ENCODE measurements at places on chromosomes 13 and 19.

DNA sequence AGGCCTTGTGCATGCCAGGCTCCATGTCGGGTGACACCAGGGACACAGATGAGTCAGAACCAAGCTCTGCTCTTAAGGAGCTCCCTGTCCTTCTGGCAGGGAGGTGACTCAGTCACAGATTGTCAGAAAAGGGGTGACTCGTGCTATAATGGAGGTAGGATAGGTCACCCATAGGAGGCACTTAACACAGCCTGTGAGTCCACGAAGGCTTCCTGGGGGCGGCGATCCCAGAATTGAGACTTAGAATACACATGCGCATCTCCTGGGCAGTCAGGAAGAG is 19.6 kb downstream of the FUZ start:
- no peak for DNase-seq

DNA sequence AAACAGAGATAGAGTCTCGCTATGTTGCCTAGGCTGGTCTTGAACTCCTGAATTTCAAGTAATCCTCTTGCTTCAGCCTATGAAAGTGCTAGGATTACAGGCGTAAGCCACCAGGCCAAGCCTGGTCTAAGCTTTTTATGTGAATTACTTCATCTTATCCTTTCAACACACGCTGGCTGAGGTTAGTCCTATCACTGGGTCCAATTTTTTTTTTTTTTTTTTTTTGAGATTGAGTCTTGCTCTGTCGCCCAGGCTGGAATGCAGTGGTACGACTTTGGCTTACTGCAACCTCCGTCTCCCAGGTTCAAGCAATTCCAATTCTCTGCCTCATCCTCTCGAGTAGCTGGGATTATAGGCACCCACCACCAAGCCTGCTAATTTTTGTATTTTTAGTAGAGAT is 10.4 kb downstream of the MYO1F start:
- DNase-seq: no peak

GRCh38 chr13:27920677-27921420 is 1.0 kb downstream of the PDX1 start:
- DNase-seq: no peak

DNA sequence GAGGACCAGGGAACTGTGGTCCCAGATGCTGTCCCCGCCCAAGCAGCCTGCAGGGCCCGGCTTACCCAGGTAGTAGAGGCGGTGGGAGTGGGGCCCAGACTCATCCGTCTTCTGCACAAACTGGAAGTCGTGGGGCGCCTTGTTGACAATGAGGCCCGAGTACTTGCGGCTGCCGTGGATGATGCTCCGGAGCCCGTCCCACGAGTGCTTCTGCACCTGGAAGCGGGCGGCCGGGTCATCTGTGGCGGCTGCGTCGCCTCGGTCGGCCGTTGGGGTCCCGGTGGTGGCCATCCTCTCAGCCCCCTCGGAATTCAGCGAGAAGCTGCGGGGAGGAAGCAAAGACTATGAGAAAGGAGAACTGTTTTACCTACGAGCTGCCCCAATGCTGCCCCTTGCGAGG is 9.6 kb downstream of the DPP9 start:
- no peak for DNase-seq

DNA sequence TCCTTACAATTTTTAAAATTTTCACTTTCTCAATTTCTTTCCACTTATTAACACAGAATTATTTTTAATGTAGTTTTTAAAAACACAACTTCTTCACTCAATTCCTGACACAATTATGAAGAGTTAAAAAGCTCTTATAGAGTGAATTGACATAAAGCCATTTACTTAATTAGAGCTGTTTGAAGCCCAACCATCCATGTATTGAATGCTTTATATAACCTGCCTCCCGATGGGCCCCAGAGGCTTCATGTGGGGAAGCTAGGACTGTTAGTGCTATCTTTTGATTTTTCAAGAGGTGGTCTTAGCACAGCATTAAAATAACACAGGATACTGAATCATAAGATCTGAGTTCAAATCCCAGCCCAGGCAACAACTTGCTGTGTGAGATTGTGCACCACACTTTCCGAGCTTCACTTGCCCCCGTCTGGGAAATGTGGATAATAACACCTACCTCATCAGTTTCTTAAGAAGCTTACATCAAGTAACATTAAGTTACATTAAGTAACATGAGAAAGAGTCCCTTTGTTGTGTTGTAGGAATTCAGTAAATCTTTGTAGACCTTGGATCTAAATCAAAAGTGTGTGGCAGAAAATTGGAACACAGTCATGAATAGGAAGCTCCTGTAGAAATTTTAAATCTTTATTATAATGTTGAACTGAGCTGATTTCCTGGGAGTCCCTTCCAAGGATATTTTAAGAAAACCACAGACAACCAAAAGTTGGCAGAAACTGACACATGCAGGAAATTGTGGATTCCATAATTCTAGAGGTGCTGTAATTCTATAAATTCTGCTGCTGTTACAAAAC is 5.5 kb upstream of the ENOX1 start:
- no peak for DNase-seq

- DNase-seq: peak; percentile 28
These were observed 1.7 kb downstream of the DMWD start for GRCh38 chr19:45790942-45791341.

DNA sequence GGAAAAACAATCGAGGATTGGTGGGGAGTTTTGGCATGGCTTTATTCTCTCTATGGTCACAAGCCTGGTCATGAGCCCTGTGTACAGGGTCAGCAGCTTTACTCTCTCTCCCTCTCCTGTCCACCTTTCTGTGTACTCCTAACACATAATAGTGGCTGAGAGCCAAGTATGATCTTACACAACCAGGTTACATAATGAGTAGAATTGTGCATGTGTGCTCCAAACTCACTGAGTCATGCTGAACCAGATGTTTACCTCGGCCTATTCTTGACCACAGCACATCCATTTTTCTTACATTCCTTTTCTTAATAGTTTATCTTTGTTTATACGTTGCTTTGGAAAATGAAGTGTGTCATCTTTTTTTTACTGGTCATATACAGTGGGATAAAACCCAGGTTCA is 53.1 kb downstream of the ZNF254 start:
- DNase-seq: no peak

- DNase-seq: no peak
These were observed 215.5 kb downstream of the POSTN start for GRCh38 chr13:37383046-37383445.

GRCh38 chr19:39325778-39326665 is 5.4 kb upstream of the LRFN1 start:
- no peak for DNase-seq

GRCh38 chr13:71759651-71760511 is 107.1 kb downstream of the DACH1 start:
- no peak for DNase-seq

DNA sequence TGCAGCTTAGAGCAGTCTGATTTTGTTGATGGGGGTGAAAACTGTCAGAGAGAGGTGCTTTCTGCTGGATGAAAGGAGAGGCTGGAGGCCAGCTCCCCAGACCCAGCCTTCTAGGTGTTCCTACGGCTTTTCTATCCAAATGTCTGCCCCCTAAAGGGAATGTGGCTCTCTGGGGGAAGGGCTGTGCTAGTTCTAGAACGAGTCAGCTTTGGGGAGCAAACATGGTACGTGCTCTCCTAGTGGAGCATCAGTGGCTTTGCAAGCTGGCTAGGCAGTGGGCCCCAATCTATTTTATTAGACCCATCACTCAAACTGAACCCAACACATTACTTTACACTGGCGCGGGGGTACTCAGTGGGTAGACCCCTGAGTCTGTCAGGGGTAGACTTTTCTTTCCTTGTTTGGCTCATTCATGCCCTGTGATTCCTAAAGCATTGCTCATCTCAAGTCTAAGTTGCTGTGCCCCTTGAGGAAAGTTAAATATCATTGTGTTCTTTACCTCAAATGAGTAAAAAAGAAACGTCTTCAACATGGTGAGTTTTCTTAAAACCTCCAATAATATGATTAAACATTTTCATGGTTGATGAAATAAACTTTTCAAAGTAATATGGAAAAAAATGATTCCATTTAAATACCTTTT is 254.9 kb downstream of the DLEU7 start:
- no peak for DNase-seq

- no peak for DNase-seq
These were observed 79.4 kb upstream of the FNDC3A start for GRCh38 chr13:48896312-48896711.

DNA sequence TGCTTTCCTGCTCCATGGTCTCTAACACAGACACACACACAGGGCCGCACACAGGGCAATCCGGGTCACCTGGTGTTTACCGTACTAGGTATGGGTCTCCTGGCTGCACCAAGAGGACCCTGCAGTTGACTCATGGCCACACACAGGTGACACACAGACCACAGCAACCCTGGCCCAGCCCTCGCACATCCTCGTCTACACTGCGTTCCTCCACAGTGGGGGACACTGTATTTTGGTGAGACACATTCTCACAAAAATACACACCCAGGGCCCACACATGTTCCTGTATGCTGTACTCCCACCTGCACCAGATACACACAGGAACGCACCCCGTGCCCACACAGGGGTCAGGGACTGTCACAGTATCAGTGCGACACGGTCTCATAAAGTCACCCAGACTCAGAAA is 12.8 kb downstream of the PDE4A start:
- no peak for DNase-seq

DNA sequence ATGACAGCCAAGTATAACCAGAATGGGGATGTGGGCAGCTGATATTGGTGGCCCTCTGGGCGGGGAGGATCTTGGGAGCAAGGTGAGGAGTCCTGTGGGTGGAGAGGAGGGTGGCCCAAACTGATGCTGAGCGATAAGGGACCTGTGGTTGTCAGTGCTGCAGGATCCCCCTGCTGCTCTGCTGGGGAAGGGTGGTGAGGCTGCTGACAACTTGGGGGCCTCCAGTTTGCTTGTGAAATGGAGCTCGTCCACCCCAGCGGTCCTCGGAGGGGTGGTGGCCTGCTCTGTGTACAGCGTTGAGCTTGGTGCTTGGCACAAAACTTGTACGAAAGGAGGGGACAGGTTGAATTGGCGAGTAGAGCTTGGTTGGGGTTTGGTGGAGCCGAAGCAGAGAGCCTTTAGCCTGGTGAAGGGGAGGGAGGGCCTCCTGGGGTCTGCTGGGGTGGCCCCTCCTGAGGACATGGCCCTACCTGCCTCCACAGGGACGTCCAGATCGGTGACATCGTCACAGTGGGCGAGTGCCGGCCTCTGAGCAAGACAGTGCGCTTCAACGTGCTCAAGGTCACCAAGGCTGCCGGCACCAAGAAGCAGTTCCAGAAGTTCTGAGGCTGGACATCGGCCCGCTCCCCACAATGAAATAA is 2.9 kb downstream of the RPS11 start:
- no peak for DNase-seq

DNA sequence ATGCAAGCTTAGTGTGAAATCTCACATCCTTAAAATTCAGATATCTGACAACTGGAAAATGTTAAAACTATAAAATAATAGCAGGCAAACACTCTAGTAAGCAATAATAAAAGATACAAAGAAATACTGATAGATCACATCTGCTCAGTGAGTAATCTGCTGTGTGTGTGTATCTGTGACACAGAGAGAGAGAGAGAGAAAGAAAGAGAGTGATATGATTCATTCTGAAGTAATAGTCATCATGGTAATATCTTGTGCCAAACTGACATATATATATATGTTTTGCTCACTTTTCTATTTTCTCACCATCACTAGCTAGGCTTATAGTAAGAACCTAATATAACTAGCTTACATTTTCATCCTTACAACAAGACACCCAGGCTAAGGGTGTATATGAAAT is 288.0 kb upstream of the SLITRK6 start:
- DNase-seq: no peak

DNA sequence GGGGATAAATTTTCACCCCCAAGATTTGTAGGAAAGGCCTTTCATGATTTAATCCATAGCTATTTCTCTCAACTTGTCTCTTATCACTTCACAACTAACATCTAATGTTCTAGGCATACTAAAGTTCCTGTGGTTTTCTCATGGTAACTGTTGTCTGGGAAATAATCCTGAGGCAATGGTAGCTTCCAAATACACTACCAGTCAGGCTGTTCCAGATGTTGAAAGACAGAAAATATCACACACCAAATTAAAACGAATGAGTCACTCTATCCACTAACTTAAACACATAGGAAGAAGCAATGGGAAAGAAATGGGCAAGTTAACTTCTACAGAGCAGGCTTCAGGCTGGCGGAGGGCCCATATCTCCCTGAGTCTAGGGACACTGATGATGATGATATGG is 77.7 kb upstream of the MYO16 start:
- DNase-seq: no peak

DNA sequence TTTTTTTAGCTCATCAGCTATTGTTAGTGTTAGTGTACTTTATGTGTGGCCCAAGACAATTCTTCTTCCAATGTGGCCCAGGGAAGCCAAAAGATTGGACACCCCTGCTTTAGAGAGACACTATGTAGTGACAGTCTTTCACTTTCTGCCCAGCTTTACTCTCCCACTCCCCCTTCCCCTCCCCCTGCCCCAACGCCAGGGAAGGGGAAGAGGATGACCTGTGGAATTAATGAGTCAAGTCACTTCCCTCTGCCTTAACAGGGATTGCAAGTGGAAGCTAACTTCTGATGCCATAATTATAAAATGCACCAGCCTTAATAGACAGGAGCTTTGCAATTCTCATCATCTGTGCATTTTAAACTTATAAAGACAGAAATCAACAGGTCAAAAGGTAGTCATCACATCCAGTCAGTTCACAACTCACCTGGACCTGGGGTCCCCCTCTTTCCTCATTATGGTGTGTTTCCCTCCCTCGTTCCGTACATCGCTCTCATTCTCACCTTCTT is 1.6 kb downstream of the ZNF415 start:
- no peak for DNase-seq

- DNase-seq: no peak
These were observed 265.9 kb downstream of the MYO16 start for GRCh38 chr13:108895220-108895704.

GRCh38 chr19:6384381-6384780 is 8.6 kb downstream of the GTF2F1 start:
- no peak for DNase-seq

GRCh38 chr13:21511849-21512248 is 52.7 kb upstream of the ZDHHC20 start:
- DNase-seq: no peak

GRCh38 chr19:1110809-1111640 is 7.2 kb downstream of the GPX4 start:
- no peak for DNase-seq

- no peak for DNase-seq
These were observed at the start of gene LIM2 for GRCh38 chr19:51387924-51388389. TSS of gene LIM2 (minus strand) at chr19:51387974. CDS start at chr19:51387443, 531 bp downstream.
